ENCODE measurements at places on chromosomes 2 and 18.

DNA sequence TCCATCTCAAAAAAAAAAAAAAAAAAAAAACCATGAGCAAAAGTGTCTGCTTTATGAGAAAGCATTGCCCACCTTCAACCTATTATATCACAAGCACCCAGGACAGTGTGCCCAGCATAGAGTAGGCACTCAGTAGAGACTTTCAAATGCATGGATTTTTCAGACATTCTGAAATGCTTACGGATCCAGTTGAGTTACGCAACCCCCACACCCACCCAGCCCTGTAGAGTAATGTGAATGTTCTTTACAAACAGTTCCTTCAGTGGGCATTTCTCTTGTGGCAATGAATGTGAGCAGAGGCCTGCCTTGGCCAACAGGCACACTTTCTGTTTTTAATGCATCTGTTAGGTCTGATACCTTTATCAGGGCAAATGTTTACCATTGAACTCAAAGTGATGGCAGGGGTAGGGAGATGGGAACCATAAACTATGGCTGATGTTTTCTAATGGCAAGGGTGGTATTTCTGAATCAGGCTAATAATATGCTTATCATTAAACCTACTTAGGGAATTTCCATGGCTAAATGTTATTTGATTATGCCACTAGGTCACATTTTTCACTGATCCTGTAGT, 65.0 kb upstream of the RPL31 start:
- no peak for DNase-seq

DNA sequence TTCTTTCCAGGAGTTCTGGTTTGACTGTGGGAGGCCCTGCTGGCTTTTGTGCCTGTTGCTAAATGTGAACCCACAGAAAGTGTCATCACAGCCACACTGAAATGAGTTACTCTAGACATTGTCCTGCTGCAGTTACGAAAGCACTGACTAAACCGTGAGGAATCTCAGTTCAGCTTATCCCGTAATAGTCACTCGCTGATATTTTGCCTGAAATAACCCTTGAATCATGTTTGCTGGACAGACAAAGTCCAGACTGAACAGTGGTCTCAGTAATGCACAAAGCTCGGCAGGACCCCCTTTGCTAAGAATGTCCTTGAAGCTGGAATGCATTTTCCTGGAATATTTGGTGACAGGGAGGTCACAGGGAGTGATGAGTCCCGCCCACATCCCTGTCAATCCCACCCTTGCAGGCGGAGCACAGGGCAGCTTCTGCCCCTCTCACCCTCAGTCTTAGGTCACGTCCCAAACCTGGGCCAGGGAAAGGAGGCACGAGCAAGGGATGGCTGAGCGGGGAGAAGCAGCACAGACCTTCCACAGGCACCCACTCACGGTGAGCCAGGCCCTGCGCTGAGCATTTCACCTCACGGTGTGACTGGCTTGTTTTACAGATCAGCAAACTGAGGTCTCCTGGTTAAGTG, 53.4 kb downstream of the ADI1 start:
- no peak for DNase-seq

DNA sequence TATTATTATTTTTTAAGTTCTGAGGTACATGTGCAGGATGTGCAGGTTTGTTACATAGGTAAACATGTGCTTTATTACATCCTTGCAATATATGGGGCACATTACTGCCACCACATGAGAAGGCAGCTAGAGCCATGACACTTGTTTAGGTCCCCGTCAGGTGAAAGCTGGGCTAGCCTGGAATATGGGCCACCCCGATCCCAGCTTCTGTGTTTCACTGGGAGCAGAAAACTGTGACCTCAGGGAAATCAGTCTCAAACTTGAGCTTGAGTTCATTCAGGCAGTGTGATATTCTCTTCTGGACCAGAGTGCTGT, 176.9 kb downstream of the PIK3C3 start:
- DNase-seq = no peak

- no peak for DNase-seq
Observed at GRCh38 chr2:16319551-16320121, 346.0 kb downstream of the CYRIA start.

DNA sequence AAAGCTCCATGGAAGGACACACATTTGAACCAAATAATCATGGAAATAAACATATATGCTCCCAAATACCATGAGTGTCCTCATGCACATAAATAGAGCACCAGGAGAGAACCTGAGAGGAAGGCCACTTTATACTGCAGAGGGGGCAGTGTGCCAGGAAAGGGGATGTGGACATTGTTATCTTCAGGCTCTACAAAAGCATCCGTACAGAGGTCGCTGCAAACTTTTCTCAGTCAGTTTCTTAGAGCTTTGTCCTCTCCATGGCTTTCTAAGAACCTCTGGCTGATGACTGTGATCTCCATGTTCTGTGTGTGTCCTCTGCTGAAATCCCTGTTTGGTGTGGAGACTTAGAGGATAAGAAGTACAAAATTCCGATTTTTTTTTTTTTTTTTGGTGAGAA, 515.7 kb downstream of the CNTNAP5 start:
- DNase-seq = no peak

Data from NCI-H510A (cell line).